Naive thymus-derived CD4-positive, alpha-beta T cell (primary cell): ENCODE measurements at places on chromosomes 5 and 9.

GRCh38 chr5:4363045-4363444 is 767.4 kb downstream of the IRX1 start:
- DNase-seq = no peak

DNA sequence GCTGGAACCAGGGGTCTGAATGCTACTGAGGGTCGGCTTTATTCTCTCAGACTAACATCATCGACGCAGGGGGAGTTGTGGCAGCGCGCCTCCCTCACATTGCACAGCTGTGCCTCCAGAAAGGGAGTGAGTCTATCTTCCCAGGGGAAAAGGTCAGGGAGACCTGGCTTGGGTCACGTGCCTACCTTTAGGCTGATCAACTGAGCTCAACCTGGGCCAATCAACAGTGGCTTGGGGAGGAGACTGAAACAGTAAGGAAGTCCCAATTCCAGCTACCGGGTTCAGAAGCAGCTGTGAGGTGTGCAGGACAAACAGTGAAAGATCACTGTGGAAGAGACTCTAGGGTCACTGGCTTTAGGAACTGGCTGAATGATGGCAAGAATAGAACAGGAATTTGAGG is 14.3 kb downstream of the SNX30 start:
- DNase-seq = no peak

GRCh38 chr9:127927201-127927987 is 3.2 kb downstream of the PIP5KL1 start:
- DNase-seq = peak; percentile 63

GRCh38 chr5:10689391-10690081 is 71.5 kb downstream of the DAP start:
- no peak for DNase-seq

DNA sequence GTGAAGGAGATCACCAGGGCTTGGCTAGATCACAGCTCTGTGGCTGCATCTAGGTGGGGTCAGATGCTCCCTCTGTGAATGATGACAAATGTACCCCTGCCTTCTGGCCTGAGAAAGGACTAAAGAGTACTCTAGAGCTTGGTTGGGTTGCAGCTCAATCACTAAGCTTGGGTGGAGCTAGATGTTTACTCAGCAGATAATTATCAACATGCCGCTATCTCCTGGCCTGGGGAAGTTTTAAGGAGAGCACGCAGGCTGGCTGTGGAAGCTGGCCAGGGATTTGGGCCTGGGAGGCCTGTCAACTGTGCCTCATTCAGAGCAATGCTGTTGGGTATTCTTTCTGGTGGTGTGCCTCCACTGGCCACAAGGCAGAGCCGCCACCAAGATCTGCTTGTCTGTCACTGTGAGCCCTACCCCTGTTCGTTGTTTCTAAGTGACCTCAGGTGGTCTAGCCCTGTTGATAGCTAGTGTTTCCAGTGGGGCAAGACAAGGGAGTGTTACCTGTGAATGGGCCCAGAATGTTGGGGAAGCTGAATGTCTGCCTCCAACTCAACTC is 181.7 kb downstream of the ADGRV1 start:
- no peak for DNase-seq

DNA sequence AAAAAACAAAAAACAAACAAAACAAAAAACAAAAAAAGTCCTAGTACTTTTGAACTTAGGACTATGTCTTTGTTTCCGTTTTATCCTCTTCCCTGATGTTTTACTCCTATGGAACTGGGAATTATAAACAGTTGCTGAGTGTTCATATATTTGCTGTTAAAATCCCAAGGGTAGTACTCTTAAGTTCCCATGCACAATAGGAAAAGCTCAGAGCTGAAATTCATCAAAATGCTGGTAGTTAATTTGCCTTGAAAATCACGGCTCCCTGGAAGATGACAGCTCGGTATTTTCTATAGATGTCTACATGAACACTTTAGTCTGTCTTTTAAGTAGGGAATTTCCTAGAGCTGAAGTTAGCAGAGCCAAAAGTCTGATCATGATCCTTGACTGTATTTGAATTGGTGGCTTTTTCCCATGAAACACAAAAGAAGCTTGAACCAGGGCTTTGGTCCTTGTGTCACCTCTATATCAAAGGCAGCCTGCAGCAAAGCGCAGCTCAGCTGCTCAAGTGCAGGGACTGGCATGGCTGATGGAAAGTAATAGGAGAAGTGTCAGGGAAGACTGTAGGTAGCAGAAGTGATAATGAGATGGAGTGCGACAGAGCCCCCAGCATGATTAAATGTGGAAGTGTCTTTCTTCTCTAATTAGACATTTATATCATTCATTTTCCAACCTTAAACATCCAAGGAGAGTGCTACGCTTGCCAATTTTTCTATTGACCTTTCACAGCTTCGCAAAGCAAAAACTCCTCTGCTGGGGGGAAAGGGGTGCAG is 310.9 kb downstream of the TRIM36 start:
- DNase-seq = no peak

DNA sequence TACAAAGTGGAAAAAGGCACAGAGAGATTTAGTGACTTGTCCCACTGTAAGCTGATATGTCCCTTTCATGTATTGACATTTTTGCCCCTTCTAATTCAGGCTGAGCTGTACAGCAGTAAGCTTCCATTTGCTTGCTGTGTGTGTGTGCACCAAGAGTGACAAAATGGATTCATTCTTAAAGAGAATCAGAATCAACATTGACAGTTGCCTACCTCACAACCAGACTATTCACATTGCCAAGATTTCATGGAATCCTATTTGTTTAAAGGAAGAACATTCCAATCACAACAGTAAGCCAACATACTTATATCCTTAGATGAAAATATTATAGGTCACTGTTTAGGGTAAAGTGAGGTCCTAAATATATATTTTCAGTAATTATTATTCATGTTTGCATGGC is 102.6 kb downstream of the TMEM232 start:
- DNase-seq = no peak

DNA sequence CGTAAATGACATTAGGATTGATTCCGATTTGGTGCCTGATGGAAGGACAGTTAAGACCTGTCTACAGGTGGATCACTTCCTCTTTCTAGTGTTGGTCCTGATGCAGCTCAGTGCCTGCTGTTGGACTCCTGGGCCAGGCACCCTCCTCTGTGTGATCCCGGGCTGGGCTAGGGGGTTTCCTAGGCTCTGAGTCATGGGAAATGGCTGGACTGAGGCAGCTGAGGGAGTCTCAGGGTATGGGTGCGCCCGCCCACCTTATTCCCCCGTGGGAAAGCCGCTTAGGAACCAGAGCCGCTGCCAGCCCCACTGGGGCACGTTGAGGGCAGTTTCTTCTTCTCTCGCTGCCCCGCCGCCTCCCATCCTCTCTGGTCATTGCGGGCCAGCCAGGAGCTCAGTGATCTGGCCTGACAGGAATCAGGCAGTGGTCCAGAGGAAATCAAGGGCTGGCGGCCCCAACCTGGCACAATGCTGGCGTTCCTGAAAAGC is 12.9 kb downstream of the TCF7 start:
- no peak for DNase-seq

DNA sequence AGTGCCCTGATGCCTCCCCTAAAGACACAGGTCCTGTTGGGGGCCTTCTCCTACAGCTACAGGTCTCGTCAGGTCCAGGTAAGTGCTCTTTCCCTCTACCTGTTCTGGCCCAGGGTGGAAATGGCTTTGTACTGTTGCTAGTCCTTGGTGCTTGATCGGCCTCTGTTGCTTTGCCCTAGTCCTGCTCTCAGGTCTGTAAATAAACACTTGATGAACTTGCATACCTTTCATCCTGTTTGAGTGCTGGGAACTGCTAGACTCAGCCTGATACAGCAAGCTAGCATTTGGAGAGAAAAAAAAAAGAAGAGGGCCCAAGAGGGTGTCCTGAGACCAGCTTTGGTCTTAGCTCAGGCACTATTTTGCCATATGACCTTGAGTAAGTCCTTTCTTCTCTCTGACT is 21.8 kb upstream of the ZNF618 start:
- DNase-seq = no peak

DNA sequence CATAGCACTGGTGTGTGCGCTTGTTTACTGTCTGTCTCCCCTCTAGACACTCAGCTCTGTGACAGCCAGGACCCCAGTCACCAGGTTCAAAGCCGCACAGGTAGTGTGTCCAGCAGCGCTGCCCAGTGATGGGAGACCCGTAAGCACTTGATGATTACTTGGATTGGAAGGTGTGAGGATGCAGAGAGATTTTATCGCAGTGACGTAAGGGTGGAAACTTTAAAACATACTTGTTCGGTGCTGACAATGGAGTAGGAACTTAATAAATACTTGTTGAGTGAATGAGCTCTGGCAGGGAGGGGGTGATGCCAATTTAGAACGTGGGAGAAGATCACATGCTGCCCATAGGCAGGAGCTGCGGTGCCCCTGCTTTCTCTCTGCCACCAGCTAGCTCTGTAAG is 99.2 kb upstream of the PITX1 start:
- DNase-seq = no peak

DNA sequence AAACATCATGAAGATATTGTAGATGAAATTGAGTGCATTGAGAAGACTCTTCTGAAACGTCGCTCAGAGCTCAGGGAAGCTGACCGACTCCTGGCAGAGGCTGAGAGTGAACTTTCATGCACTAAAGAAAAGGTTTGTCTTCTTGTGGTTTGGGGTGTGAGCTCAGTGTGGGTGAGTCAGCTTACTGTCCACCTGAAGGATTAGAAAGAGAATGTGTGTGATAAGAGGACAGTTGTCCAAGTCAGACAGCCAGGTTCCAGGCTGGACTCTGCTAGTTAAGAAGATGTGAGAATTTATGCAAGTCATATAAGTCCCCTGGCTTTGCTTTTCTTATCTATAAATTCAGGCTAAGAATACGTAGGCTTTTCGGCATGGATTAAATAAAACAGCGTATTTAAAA is 46.9 kb downstream of the RAB14 start:
- DNase-seq = no peak

DNA sequence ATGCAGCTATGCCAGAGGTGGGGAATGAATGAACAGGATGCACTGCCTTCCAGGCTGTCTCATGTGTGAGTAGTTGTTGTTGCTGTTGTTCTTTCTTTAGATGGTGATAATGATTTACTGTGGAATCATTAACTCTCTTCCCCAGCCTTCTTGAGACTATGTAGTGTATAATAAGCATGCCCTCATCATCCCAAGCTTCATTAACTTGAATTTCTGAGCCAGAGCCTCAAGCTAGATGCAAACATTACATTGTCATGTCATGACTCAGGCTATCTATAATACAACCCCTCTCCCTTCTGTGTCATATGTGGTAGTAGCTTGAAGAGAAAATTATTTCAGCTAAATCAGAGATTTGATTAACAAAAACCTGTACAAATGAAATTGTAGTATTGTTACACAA is 10.0 kb upstream of the ADAMTSL1 start:
- DNase-seq = no peak

DNA sequence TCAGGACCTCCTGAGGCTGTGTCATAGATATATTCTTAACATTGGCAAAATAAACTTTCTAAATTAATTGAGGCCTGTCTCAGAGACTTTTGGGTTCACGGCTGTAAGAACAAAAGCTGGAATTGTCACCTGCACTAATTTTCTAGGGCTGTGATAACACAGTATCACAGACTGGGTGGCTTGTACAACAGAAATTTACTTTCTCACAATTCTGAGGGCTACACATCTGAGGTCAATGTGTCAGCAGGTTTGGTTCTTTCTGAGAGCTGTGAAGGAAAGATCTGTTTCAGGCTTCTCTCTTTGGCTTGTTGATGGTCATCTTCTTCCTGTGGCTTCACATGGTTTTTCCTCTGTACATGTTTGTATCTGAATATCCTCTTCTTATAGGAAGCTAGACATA is 29.2 kb upstream of the NFIL3 start:
- DNase-seq = no peak

DNA sequence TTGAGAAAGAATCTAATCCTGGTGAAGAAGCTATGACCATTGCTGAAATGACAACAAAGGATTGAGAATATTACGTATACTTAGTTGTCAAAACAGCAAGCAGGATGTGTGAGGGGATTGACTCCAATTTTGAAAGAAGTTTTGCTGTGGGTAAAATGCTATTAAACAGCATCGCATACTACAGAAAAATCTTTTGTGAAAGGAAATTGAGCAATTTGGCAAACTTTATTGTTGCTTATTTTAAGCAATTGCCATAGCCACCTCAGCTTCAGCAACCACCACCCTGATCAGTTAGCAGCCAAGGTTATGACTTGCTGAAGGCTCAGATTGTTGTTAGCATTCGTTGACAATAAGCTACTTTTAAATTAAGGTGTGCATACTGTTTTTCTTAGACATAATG is 22.5 kb upstream of the ARL14EPL start:
- no peak for DNase-seq

DNA sequence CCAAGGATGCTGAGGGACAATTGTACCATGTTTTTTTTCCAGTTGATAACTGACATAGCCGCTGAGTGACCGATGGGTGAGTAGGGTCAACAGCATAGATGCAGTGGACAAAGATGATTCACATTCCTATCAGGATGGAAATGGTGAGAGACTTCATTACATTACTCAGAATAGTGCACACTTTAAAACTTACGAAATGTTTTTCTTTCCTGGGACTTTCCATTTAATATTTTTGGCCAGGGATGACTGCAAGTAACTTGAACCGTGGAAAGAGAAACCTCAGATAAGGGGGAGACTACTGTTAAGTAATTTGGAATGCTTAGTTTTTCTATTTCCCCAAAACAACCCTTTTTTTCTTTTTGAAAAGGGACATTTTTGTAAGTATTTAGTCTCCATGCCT is 3.0 kb upstream of the TUSC1 start:
- DNase-seq = no peak
